Urothelium cell line (cell line): ENCODE measurements at places on chromosomes 16 and 17.

DNA sequence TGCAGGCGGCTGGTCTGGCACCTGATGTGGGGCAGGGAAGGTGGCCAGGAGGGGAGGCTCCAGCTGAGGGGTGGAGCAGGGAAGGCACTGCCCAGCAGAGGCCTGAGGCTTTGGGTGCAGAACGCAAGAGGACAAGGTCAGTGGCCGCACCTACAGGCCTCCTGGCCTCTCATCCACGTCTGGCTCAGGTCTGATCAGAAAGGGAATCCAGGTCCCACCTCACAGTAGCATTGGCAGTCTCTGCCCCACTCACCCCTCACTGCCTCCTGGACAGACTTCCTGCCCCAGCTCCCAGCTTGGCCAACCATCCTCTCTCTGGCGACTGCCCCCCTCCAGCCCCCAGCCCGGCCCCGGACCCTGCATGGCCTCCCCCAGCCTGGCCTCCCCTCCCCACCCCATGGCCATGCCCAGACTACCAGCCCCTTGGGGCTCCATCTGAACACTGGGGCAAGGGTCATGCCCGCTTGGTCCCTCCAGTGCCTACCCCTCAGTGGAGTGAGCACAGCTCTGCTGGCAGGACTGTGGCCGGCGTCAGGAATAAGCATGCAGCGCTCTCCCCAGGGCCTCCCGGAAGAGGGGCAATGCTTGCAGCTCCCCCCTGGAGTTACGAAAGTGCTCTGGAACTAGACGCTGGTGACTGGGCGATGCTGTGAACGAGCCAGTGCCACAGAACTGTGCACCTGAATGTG is 4.6 kb downstream of the UTS2R start:
- DNase-seq: no peak

DNA sequence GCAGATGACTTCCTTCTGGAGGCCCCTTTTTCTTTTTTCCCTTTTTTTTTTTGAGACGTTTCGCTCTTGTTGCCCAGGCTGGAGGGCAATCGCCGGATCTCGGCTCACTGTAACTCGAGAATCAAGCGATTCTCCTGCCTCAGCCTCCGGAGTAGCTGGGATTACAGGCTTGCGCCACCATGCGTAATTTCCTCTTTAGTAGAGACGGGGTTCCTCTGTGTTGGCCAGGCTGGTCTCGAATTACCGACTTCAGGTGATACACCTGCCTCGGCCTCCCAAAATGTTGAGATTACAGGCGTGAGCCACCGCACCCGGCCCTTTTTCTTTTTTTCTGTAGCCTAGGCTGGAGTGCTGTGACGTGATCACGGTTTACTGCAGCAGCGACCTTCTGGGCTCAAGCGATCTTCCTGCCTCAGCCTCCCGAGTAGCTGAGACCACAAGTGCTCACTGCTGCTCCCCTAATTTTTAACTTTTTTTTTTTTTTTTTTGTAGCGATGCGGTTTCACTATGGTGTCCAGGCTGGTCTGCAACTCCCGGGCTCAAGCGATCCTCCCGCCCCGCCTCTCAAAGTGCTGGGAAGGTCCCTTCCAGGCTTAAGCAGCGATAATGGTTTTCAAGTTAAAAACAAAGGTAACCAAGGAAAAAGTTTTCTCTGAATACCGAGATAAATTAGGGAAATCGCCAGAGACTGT is 956 bp upstream of the IST1 start:
- DNase-seq: peak; percentile 8

DNA sequence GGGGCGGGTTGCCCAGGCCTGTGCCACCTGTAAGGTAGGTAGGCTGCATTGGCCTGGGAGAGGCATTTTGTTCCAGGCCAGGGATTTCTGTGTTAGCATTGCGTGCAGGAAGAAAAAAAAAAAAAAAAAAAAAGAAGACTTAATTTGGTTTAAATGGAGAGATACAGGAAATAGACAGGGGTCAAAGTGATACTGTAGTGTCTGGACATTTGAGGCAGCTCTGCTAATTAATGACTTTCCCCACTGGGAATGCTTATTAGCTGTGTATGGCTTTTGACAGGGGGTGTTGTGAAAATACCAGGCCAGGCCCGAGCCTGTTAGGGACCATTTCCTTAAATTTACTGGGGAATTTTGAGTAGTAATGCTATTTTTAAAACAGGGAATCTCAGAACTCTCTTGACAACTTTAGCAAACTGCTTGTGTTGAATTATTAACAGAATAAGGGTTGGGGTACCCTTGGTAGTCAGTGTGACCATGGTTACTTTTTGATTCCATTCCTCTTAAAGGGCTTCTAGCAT is 1.0 kb downstream of the MAP2K4 start:
- no peak for DNase-seq

DNA sequence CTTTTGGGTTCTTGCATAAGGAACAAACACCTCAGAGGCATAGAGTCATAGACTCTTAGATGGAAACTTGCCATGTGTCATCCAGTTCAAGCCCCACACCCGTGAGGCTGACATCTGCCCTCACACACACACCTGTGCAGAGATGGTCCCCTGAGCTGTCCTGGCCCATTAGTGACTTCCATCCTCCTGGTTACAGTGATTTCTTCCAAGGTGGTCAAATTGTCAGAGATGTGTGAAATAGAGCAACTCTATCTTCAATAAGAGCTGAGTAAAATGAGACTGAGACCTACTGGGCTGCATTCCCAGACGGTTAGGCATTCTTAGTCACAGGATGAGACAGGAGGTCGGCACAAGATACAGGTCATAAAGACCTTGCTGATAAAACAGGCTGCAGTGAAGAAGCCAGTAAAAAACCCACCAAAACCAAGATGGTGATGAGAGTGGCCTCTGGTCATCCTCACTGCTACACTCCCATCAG is 342.2 kb upstream of the TNRC6C start:
- no peak for DNase-seq

DNA sequence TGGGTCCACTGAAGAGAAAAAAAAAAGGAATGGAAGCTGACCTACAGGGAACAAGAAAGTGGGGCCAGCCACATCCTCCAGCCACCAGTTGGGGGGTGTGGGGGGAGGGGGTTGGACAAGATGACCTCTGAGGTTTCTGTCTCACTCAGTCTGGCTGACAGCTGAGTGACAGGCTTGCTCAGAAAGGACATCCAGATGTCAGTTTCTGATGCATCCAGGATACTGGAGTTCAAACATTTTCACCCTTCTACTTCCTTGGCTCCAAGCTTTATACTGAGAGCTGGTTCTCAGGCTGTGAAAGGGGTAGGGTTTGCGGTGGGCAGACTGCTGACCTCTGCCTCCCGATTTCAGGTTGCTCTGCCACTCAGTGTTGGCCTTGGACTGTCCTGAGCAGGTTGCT is 2178.3 kb downstream of the TP53TG3F start:
- no peak for DNase-seq

DNA sequence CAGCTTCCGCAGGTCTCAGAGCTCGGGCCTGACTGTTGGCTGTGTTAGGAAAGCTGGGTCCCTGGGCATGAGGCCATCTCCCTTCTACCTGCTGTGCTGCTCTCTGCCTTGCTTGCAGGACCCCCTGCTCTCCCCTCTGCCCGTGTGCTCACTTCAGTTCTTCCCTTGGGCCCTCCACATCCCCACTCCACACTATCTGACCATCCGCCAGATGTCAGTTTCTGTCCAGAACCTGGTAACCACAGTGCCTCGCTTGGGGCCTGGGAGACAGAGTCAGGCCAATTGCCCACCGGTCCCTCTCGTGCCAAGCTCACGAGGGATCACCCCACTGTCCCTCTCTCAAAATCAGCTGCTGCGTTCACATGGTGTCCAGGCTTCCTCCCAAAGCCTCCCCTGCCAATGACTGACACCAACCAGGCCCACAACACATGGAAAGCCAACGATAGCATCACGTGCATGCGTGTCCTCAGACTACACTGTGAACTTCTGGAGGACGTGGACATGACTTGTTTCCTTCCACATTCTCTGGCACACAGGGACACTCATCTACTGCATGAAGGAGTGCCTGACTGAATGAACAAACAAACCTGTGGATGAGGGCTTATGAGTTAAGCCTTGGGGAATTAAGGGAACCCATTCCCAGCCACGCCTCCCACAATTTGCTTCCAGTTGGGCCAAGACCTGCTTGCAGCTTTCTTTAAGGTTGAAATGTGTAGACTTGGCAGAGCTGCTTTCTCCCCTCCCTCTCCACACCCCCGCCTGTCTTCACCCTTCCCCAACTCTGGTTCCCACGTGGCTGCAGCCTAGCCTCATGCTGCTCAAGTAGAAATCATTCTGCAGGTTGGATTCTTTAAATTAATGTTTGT is 72.5 kb upstream of the ZNF423 start:
- no peak for DNase-seq

DNA sequence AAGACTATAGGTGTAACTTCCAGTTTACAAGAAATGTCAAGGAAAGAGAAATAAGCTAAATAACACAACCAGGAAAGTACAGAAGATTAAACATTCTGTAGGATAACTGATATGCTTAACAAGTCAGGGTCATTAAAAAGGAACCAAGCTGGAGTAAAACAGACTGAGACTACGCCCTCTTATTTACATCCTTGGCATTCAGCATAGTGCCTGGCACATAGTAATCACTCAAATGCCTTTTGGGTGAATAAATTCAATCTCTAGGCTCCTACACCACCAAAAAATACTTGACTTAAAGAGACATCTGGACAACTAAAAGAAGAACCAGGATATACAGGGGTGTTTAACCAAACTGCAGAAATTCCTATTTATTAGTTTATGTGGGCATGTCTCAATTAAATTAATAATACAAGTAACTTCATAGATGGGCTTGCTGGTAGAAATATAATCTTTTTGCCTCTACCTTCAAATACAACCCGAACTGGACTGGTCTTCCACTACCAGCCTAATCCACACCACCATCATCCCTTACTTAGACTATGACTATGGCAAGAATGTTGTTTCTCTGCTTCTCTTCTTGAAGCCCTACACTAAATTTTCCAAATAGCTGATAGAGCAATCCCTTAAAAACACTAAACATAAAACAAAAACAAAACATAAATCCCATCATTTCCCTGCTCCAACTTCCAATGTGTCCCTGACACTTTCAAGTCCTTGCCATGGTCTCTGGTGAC is 47.7 kb upstream of the ULK2 start:
- DNase-seq: no peak

- DNase-seq: no peak
Measured at GRCh38 chr16:63945806-63946205, 1176.1 kb downstream of the CDH11 start.

DNA sequence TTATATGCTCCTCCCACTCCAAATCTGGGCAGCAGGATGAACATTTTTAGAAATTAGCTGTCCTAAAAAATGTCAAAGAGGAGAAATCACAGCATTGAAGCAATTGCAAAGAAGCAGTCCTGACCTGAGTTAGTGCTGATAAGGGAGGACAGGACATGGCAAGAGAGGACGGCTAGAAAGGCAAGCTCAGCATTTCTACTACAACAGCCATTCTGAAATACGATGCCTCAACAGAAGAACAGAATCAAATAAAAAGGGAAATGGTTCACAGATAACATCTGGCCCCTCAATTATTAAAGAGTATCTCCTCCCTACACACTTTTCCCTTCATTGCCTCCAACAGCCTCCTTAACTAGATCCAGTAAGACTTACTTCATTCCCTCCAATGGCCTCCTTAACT is 18.3 kb downstream of the VPS53 start:
- no peak for DNase-seq

GRCh38 chr17:55555772-55556171 is 44.5 kb upstream of the SMIM36 start:
- DNase-seq: no peak

DNA sequence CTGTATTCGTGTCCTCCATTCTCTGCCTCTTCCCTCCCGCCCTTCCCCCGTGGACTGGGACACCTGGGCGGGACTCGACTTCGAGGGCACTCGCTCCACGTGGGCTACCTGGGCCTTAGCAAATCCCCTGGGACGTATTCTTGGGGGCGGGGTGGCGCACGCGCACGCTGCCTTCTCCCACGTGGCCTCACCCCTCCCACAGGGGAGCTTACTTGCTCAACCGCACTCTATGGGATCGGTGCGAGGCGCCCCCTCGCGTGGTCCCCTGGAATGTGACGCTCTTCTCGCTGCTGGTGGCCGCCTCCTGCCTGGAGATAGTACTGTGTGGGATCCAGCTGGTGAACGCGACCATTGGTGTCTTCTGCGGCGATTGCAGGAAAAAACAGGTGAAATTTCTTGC is 3.5 kb downstream of the VMO1 start:
- no peak for DNase-seq

DNA sequence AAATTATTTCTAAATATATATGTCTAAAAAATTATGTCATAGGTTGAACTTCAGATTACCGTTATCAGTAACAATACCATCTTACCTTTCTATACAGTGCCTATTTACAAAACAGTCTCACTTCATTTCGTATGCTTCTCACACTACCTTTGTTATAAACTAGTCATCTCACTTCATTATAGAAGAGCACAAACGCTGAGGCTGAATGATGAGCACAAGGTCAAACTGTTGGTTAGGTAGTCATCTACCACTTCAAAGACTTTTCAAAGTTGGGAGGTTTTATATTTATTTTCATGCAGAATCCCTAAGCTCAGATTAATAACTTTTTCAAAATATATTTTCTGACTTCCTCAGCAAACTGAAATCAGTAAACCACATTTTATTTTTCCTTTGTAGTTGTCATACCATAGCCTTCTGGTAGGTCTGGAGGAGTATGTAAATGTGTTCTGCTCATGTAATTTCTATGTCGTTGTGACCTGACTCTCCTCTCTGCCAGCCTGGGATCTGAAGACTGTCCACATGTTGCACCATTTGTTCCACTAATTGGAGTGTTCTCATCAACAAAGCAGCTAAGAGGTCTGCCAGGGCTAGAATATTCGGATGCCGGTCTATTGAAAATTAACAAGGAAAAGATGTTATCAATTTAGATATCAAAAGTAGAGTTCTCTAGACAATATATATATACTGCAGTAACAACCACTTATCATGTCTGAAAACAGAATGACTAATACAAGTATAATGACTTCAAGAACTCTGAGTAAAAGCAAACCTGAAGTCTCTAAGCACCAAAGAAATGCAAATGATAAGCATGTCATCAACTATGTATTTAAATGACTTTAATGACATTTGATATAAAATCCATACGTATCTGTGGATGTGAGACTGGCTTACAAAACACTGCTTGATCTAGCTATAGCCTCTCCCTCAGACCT is 73.9 kb downstream of the CEP95 start:
- DNase-seq: no peak

GRCh38 chr16:64278196-64278595 is 843.7 kb downstream of the CDH11 start:
- DNase-seq: no peak

- DNase-seq: no peak
Measured at GRCh38 chr16:88375996-88376834, 6.5 kb upstream of the ZNF469 start.

- no peak for DNase-seq
Measured at GRCh38 chr17:76134911-76135809, 5.9 kb downstream of the FOXJ1 start.

- DNase-seq: no peak
Measured at GRCh38 chr17:61415374-61416210, 15.9 kb downstream of the TBX2 start.

DNA sequence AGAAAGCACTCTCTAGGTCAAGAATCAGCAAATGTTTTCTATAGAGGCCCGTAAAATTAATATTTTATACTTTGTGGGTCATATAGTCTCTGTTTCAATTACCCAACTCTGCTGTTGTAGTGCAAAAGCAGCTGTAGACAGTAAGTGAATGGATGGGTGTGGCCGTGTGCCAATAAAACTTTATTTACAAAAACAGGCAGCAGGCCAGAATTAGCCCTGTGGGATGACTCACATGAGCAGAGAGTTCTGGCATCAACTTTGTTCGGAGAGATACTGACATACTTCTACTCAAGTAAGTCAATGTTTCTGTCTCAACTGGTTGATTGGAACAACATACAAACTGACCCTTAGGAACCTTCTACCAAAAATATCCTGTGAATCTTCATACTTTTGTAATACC is 616.2 kb downstream of the MAF start:
- DNase-seq: no peak

GRCh38 chr17:73474370-73474988 is 162.7 kb upstream of the CDC42EP4 start:
- peak; percentile 97 for DNase-seq
